ENCODE measurements at places on chromosomes 12 and 14.

DNA sequence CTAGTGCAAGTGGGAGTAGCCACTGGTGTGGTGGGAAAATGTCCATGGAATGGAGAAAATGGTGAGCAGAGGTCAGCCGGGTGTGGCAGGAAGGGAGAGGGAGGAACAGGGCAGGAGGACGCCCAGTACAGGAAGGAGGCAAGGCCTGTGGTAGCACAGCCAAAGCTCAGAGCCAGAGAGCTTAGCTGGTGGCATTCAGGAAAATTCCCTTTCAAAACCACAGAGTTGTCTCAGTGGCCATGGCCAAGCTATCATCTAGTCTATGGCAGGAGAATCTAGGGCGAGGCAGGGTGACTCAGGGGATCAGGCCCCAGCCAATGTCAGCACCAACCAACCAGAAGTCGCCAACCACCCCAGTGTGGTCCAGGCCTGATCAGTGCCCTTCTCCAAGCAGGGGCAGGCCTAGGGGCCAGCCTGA lies 67.7 kb upstream of the DDX11 start:
- DNase-seq, result no peak

DNA sequence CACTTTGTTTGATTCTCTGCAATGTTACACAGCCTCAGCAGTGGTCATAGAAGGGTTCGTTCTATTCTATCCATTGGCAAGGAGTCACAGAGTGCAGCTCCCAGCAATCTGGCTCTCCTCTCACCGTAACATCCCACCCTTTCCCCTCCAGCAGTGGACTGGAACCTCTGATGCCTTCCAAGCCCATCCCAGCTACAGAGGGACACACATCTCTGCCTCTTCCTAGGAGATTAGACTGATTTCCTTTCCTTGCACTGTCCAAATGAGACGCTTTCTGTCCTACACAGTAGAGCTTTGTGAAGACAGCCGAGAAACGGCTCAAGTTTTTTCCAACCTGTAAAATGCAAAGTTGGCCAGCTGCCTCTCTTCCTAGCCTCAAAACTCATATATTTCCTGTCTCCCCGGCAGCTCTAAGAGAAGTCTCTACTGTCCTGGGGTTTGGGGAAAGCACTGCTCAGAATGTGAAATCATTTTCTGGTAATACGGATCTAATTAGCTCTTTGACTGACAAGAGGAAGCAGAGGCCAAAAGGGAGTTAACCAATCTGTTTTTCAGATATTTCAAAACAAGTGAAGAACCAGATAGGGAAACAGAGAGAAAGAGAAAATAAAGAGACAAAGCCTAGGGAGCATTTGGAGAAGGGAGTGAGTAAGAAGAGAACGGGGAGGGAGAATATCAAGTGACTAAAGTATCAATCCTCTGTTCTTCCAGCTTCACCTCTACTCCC lies 516 bp downstream of the NINJ2 start:
- DNase-seq, result no peak

DNA sequence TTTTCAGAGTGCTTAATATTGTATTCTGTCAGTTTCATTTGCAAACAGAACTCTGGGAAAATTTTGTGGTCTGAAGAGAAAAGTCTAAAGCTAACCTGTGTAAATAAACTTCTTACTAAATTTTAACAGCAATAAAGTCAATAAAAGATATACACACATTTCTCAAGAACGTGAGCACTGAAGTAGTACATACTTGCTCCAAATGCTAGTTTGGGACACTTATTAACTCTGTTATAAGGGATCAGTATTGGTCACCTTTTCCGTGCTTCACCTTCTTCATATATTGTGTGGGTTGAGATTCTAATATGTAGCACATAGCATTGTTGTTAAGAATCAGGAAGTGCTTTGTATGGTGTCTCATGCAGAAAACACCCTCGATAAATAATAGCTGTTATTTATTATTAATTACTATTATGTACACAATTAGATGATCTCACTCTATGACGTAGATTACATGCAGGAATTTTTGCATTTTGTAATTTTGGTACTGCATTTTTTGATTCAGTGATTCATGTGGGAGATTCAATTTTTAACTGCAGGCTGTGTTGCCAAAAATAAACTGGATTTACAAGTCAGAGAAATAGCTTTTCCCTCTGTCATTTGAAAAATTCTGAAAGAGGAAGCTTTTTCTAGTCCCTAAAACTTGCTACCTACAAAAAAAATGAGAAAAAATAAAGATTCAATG lies 300.9 kb downstream of the ACSS3 start:
- no peak for DNase-seq

DNA sequence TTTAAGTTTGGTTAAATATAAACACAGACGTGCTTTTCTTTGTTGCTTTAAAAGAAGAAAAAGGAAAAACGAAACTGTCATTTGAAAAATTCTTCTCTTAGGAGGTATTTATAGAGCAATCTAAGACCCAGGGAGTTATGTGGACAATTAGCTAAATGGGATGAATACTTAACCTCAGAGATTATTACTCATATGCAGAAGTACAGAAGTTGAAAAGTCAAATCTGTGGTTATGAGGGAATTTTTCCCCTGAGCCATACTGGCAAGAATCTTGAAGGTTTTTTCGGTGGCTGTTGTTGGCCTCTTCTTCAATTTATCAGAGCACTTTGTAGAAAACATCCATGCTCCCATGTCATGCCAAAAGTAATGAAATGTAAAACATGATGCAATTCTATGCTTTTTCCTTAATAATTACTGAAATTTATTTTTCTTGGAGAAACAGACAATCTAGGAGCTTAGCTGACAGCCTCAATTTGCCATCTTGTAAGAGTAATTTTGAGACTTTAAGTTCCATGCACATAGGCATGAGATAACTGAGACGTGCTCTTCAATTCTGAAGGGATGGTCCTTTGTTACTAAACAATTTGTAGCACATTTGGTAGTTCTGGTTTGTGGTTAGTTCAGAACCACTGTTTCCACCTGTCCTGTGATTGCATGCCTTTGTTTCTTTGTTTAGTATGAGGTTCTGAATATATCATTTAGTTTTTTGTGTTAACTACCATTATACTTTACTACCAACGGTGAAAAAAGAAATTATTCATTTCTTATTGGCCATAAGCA lies 126.6 kb downstream of the BCAT1 start:
- no peak for DNase-seq

- peak; percentile 70 for DNase-seq
These were observed 113.5 kb upstream of the VASH1 start for GRCh38 chr14:76647697-76648298.

GRCh38 chr14:41548666-41549065 lies 58.0 kb upstream of the LRFN5 start:
- no peak for DNase-seq

GRCh38 chr12:66678338-66679275 lies at the start of gene GRIP1:
Gene GRIP1 (minus strand): TSS chr12:66679076. CDS start chr12:66678904, 172 bp downstream.
- DNase-seq, result peak; percentile 19

DNA sequence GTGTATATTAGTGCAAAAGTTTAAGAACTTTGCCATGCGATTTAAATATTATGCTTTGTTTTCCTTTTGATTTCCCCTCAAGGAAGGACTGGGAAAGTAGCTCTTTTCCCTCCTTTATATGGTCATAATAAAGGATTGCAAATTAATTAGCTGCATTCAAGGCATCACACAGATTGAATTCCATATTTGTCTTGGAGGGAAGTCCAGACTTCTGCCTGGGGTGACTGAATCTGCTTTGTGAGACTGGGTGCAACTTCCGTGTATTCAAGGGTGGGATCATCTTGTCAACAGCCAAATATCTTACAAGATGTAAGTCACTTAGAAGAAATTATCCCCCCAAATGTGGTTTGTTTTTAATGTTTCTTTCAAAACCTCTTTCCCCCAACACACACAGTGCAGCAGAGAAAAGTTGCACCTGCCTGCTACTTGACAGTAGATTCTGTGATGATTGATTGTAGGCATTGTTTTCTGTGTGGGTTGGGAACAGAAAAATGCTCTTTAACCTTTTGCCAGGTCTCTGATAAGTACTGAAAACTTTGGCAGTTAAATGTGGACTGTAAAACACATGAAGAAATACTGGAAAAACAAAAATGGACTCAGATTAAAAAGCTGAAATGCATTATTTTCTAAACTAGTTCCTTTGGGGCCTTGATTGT lies 28.4 kb downstream of the STK38L start:
- DNase-seq, result no peak

GRCh38 chr12:70243510-70244371 lies 508 bp downstream of the CNOT2 start:
- peak; percentile 88 for DNase-seq

- no peak for DNase-seq
These were observed 57.2 kb downstream of the SIX6 start for GRCh38 chr14:60566101-60566500.

GRCh38 chr12:11794751-11795150 lies 145.3 kb downstream of the ETV6 start:
- no peak for DNase-seq

DNA sequence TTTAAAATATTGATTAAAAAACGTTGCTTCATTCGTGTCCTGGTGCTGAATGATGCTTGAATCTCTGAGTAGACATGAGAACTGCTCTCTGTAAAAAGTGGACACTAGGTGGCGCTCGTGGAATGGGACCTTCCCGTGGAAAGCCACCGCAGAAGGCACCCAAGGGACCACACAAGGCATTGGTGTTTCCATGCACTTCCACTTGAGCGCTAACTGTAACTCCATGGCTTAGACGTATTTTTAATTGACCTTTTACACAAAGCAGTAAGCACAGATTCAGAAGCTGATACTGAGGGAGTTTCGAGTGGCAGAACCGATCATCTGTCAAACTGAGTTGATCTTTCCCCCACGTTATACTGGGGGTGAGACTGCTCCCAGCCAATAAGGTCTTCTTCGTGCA lies 135.3 kb downstream of the PRKCH start:
- DNase-seq, result peak; percentile 79

GRCh38 chr12:87317302-87317701 lies 711.9 kb downstream of the C12orf50 start:
- DNase-seq, result no peak

DNA sequence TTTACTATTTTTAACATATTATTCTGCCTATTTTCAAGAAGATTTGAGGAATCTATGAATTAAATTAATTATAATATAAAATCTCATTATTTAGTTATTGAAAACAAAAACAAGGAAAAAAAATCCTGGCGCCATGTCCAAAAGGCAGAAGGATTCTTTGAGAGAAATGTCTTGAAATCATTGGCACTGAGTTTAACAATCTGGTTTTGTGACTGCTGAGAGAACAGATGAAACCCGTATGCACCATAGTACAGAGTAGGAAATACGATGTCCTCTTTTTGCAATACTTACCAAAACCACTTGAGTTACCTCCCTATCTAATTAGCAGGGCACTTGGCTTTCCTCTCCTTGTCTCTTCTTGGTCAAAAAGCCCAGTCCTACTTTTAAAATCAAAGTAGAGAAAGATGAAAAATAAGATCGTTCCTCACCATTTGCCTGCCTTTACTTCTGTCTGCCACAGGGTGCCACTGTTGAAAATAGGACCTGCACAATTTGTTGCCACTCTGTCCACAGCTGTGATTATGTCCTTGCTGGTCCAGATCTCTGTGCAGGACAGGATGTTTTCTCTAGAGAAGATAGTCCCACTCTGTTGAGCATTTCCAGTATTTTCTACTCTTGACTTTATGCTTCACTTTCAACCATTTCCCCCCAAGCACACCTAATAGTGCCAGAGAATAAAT lies 179.7 kb downstream of the PDZRN4 start:
- peak; percentile 50 for DNase-seq

DNA sequence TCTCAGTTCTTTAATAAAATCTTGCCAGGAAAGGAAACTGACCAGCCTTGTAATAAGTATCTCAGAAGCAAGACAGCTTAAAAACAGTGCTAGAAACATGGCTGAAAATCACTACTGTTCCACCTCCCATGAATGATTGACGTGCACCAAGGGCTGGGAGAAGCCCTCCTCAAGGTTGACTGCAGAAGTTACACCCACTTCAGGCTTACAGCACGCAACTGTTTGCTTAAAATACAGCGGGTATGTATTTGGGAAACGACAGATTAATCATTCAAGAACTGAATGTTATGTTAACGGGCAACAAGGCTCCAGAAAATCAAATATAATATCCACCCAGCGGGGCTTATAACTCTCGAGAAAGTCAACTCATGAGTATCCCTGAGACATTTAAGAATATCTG lies 22.1 kb downstream of the PRKD1 start:
- DNase-seq, result no peak

GRCh38 chr12:118330421-118331018 lies 42.2 kb downstream of the TAOK3 start:
- no peak for DNase-seq

GRCh38 chr14:89540009-89540829 lies 123.2 kb upstream of the FOXN3 start:
- DNase-seq, result no peak

DNA sequence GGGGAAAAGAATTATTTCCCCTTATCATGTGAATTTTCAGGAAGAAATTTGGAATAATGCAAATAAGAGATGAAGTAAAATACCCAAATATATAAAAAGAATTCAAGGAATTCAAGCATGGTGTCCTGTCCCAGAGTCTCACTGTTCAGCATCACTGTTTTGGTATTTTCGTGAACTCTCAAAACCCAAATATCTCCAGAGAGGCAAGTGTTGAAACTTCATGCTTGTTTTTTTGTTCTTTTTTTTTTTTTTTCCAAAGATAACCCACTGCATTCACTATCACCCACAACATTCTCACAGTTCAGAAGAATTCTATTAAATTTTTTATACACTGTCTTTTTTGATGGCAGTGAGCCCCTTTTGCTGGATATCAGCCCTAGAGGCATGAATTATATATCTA lies 354.9 kb downstream of the DIO2 start:
- no peak for DNase-seq

DNA sequence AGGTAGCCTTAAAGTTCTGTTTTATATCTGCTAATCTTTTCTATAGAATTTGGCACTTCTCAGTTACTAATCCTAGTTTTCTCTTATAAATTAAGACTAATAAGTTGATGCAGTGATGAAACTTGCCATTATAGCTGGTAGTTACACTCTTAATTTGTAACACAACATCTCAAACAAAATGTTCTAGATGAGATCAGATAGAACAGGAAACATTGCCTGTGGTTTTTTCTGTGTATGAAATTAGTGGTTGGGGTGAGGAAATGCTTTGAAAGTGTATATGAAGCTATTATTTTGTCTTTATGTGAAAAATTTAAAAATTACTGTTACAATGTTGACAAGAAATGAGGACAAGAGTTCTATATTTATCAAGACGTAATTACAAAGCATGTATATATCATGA lies 91.9 kb downstream of the PCNX1 start:
- no peak for DNase-seq

DNA sequence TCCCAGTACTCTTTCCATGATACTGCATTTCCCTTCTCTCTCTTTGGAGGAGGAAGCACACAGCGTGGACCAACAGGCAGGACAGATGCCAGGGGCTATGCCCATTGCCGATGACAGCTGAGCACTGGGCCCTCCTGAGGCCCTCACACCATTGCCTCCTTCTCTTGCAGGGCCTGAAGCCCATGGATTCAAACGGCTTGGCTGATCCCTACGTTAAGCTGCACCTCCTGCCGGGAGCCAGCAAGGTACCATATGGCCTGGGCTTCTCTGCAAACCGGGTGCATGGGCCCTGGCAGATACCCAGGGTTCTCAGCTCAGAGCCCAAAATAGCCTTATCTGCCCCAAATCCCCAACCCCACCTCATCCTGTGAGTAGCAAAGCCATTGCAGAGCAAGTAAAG lies 25.2 kb upstream of the OAS1 start:
- DNase-seq, result peak; percentile 50
